ENCODE measurements at places on chromosomes 2 and 18. TPM values are rescaled to one million over a fixed set of nuclear protein-coding genes. Genes with fewer than 3 reads are reported as not detected.

DNA sequence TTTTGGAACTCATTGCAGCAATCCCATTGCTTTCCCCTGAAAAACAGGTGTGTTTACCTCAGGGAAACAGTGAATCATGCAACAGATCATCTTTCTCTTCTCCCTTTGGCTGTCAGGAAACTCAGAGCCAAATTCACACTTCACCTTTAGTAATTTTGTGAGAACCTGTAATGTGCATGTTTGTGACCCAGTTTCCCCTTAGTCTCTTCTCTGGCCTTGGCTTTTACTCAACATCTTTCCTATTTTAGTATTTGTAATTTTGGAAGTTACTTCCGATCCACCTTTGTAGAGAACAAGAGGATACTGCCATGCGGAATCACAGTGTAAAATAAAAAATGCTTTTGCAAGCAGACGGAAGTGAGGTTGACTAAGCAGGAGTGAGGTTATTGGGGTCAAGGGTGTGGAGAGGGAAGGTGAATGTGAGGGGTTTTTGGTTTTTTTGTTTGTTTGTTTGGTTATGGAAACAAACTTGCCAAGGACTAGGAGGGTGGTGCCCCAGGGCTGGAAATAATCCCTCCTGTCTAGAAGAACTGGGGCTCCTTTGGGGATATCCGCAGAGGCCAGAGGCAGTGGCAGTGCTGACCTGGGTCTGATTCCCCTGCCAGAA is 14.0 kb downstream of the ASPRV1 start:
- DNase-seq, result no peak

GRCh38 chr2:43605851-43606250 is 10.0 kb upstream of the THADA start:
- DNase-seq, result no peak

DNA sequence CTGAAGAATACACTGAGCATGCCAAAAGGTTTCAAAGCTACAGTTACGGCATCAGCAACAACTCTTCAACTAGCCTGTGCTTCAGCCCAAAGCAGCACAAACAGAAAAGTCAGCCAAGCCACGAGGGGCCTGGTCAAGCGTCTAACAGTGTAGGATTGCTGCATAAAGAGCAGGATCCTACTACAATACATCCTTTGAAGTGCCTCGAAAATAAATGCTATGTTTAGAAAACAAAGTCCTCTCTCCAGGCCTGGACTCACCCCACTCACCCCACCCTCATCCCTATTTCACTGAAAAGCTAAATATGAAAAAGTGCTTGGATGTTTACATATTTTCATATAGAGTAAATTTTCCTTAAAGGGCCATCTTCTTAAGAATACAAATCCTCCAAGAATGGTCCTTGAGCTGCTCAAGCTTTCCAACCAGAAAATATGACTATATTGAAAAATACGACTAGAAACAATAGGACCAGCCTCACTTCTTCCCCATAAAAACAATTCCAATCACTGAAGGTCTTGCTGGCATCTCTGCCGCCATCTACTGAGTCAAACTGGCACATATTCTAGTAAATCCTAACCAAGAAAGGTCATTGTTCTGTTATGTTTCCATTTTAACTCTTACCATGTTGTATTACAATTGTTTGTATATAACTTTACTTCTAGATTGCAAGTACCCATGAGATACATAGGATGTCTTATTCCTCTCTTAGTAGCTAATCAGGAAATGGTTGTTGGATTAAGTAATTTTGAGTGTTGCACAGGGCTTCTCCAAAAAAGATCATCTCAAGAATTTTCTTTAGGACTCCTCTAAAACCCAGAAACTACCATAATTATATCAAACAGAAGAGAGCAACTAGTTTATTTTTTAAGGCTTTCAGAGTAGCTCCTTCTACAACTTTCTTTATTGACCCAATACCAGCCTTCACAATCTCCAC is 63.6 kb downstream of the CLHC1 start:
- no peak for DNase-seq

GRCh38 chr2:212548455-212548819 is 9.8 kb upstream of the ERBB4 start:
- no peak for DNase-seq

- DNase-seq, result no peak
Observed at GRCh38 chr2:239831861-239832489, 193.2 kb downstream of the NDUFA10 start.

- DNase-seq, result no peak
Observed at GRCh38 chr2:95669441-95669991, 77.7 kb downstream of the TRIM43 start.

- DNase-seq, result no peak
Observed at GRCh38 chr2:70926042-70926441, 9.7 kb upstream of the ATP6V1B1 start.

GRCh38 chr2:186599186-186599778 is 9.4 kb downstream of the ITGAV start:
- DNase-seq, result no peak

DNA sequence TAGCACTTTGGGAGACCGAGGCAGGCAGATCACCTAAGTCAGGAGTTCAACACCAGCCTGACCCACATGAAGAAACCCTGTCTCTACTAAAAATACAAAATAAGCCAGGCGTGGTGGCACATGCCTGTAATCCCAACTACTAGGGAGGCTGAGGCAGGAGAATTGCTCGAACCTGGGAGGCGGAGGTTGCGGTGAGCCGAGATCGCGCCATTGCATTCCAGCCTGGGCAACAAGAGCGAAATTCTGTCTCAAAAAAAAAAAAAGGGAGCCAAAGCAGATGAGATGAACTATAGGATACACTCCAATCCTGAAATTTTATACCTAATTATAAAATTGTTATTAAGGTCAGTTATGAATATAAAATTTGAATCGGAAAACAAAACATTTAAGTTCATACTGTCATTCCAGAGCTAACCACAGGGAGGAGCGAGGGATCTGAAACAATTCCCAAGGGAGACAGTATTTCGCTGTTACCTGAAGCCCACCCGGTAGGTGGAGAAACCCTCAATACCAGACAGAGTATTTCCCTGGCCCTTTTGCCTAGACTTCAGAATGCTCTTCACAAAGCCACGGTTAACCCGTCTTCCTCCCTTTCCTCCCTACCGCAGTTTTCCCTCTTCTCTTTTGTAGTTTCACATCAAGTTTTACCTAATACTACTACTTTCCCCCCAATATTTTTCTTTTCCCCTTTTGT is 1.4 kb downstream of the PPM1G start:
- DNase-seq, result no peak

MEIS1 gene
- not detected for total RNA-seq

LRRC30 gene
- total RNA-seq, result not detected

OR6B2 gene
- total RNA-seq, result not detected

RAPH1 gene
- 9.0 TPM for total RNA-seq

All from activated naive CD4-positive, alpha-beta T cell treated with anti-CD3 and anti-CD28 coated beads, Interleukin-2, amount 50 U/mL, for 72 hours (primary cell).